ENCODE measurements at places on chromosomes 6 and 20.
A peak's percentile ranks its signal among the peaks of the same experiment; 100 is the strongest.

DNA sequence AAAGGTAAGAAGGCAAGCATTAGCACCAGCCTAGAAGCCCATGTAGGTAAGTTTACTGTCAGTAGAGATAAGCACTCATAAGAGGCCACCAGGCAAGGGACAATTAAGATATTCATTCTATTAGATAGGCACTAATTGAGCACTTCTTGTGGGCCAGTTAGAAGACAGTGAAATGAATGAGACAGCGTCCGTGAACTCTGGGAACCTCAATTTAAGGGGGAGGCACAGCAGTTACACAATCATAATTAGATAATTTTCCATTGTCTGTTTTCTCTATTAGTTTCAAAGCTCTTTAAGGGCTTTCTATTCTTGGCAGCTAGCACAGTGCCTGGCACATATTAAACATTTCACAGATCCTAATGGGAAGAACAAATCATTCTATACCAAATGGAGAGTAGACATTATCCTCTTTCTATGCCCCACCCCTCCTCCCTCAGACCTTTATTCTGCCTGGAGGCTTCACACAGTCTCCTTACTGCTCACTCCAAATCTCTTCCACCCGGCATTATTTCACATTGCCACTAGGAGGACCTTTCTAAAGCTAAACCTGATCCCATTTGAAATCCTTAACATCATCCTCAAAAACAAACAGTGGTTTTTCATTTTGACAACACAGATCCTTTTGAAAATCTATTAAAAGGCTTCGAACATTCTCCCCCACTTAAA, 529.6 kb downstream of the ADGRB3 start:
- DNase-seq, result no peak

GRCh38 chr20:31822421-31823330, 3.5 kb downstream of the MYLK2 start:
- DNase-seq, result peak; percentile 64

DNA sequence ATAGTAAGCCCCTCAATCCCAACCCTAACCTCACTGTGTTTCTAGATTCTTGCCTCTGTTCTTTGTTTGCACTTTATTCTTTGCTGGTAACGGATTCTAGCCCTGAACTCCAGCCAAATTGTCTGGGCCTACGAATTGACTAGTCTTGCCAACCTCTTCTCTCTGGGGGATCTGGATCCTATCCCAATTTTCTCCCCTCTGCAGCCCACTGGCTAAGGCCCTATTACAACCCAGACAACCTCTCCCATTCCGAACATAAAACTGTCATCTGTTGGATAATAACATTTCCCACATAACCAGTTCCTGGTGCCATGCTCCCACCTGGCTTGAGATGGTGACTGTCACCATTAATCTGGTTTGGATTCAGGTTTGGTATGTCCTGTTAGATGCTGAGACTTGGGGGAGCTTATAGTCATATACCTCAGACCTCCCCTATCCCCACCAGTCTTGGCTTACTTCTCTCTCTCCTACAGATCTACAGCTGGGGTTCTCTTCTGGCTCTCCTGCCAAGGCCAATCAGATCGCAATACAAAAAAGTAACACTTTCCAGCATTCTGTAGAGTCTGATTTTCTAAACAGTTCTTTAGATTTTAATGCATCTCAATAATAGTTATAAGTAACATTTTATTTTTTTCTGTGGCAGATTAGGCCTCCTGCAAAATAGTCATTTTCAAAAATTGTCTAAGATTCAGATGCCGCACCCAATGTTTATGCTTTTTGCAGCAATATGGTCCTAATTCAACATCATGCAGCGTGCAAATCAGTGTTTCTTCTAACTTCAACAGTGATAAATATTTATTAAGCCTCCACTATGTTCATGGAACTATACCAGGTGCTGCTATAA, 29.8 kb upstream of the AHI1 start:
- no peak for DNase-seq

DNA sequence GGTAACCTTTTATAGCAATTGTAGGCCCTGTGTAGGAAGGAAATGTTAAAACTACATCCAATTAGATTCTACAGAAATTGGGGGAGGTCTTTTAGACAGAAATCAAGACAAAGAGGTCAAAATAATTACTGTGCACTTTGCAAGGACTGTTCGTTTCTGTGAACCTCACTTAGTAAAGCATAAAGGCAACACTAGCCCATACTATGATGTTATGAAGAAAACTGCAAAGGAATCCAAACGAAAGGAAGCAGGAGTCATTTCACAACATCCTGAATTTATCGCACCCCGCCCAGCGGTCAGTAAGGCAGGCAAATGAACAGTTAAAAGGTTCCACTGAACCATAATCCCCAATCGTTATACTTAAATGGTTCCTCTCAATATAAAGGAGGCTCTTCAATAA, 429.5 kb upstream of the ARID1B start:
- DNase-seq, result peak; percentile 40

DNA sequence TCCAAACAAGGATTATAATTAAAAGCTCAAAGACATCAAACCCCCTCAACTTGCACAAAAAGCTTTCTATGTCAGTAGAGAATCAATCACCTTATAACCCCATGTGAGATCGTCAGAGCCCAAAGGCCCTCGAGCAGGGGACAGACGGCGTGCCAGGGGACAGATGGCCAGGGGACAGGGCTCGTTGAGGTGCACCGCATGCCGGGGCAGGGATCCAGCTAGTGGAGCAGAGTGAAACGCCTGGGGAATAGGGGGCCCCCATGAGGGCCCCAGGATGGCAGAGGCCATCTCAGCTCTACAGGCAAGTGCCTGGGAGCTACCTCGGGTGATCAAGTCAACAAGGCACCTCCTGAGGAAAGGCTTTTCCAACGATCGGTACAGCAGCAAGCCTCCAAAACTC, 28.6 kb downstream of the DIDO1 start:
- no peak for DNase-seq

DNA sequence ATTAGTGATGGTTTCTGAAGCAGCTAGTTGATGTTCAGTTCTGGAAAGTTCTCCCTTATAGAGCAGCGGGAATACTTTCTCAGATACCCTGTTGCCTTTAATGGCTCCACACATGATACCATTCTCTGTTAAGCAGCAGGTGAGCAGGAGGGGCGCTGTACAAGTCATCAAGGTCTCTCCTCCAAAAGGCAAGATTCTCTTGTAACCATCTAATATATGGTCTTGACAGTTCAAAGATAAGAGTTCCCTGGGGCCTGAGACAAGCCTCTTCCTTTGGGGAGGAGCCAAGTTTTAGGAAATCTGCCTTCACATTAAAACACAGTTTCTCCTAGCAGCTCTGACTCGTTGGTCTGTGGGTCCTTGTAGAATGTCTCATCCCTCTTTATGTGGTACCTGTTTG, 258.2 kb downstream of the QKI start:
- no peak for DNase-seq

DNA sequence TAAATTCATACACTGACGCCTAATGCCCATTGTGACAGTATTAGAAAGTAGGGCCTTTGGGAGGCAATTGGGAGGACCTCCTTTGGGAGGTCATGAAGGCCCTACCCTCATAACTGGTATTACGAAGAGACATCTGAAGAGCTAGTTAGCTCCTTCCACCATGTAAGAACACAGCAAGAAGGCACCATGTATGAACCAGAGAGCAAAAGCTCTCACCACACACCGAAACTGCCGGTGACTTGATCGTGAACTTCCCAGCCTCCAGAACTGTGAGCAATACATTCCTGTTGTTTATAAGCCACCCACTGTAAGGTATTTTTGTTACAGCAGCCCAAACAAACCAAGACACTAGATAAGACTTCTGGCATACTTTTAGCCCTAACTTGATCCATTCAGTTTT, 41.8 kb downstream of the GCLC start:
- no peak for DNase-seq

DNA sequence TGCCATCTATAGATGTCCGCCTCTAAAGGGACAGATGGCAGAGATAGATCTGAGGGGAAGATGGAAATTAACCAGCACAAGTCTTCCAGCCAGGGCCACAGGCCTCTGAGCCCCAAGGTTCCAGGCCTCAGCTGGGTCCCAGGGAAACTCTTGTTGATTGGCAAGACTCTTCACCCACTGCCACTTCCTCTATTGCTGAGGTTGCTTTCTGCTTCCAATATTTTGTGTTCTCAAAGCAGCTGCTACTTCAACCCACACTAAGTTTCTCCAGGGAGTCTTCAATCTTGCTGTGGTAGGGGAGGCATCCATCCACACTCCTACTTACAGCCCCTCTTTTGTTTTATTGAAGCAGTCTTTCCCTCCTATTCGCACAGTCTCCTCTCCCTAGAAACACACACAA, 36.4 kb upstream of the SASH1 start:
- no peak for DNase-seq

DNA sequence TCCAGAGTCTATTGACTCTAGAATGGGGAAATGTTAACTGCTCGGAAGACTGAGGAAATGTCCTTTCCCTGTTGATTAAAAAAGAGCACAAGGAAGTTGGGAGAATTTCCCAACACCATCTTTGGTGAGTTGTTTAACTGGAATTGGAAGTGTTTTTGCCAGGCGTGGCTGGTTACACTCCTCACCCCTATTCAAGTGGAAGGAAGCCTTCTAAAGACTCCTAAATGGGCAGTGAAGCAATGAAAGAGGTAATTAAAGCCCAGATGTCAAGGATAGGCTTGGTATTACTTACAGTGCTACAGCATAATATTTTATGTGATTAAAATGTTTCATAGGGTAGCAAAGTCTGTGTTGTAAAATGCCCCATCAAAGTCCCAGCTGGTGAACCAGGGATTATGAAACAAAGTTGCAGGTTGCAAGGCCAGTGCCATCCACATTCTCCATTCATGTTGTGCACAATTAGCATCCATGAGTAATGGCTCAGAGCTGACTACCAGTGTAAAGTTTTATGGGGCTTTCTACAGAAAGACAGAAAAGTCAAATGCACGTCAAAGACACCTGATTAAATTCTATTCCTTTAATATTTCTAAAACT, 52.6 kb downstream of the BTBD3 start:
- DNase-seq, result no peak

DNA sequence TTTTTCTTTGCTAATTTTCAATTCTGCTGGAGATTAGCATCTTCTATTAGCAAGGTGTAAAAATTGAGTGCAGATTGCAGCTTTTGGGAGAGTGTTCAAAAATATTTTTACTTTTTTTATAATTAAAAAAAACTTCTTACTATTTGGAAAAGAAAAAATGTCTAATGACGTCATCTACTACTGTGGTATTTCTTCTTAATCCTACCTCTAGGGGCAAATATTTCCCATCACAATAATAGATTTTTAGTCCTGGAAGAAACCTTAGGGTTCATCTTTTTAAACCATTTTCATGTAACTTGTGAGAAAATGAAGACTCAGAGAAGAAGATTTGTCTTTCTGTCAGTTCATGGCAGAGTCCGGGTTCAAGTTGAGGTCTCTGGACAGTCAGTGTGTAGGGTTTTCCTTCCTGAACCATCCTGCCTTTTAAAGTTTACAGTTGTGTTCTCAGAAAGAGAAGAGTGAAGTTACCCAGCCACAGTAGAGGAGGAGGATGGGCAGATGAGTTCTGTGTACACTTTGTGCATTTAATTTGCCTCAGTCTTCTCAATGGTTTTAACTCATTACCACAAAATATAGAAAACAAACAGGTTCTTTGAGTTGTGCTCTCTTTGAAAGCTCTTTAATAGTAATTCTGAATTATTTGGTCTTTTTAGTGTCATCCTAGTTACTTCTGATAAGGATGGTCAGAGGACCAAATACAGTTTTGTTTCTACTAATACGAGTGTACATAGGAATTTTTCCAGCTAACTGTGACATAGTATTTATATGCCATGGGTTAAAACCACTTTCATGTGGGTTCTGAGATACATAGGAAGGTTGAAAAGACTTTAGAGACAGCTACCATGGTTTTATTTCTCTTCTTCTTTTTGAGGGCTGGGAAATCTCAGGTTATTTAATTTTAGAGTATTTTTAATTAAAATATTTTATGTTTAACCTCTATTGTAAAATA, 184.7 kb downstream of the CDKAL1 start:
- no peak for DNase-seq

DNA sequence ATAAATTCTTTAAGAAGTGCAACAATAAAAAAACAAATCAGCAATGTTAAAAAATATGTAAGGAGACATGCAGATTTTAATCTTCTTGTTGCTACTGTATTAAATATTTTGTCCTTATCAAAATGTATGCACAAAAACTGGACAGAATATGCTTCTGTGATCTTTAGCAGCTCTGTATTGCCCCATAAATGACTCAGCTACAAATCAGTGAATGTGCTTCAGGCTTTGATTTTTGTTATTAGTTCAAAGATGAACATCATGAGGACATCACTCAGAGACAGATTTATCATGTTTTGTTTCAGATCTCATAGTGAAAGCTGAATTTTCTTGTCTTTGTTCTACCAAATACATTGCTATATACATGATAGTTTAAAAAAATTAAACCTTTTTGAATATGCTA, 312.4 kb downstream of the GRIK2 start:
- no peak for DNase-seq

All from kidney capillary endothelial cell (primary cell).